ENCODE measurements at places on chromosomes 5 and 9.
A peak's percentile ranks its signal among the peaks of the same experiment; 100 is the strongest.

- no peak for DNase-seq
These were observed 652.3 kb downstream of the BNC2 start for GRCh38 chr9:16217943-16218701.

- DNase-seq = no peak
These were observed 120.6 kb downstream of the FOXD1 start for GRCh38 chr5:73327908-73328455.

- DNase-seq = no peak
These were observed 14.8 kb upstream of the C5orf46 start for GRCh38 chr5:147921136-147921535.

DNA sequence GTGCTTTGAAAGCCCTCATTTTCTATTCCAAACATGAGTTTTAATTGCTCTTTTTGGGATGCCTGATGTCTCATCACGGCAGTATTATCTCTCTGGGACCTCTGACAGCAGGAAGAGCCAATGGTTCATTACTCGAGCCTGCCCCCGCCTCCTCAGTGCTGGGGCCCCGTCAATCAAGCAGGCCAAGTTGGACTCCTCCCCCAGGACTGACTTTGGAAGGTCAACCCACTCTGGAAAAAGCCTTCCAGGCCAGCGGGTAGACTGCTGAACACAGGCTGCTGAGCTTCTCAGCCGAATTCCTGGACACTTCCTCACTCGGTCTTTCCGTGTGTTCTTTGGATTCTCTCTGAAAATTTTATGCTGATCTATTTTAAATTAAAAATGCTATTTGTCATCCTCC is 9.5 kb upstream of the BARHL1 start:
- no peak for DNase-seq

- no peak for DNase-seq
These were observed 42.3 kb downstream of the MARCHF3 start for GRCh38 chr5:126988021-126988569.

DNA sequence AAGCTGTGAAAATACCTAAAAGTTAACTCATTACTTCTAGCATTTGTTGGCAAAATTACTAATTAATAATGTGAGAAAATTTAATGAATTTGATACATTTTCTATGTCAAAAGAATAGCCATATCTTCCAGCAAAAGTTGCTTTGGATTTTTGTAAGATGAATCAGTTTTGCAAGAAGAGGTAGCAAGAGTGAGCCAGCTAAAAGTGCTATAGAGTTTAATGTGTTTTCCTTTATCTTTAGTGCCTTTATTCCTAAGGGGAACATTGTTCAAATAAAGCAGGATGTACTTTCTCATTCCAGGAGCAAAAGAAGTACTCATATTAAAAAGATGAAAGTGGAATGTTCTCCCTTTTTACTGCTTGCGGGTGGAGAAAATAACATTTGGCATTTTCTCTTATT is 622.2 kb downstream of the ANXA1 start:
- DNase-seq = no peak

DNA sequence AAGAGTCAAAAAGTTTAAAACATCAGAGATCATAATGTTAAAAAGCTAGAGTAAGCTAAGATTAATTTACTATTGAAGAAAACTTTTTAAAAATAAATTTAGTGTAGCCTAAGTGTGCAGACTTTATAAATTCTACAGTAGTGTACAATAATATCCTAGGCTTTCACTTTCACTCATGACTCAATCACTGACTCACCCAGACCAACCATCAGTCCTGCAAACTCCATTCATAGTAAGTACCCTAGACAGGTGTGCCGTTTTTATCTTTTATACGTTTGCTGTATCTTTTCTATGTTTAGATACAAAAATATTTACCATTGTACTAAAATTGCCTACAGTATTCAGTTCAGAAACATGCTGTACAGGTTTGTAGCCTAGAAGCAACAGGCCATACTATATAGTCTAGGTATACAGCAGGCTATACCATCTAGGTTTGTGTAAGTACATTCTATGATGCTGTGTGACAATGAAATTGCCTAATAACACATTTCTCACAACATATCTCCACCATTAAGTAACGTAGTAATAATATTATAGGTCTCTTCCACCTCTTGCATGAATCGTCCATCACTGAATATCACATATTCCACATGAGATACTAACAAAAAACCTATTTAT is 59.2 kb downstream of the MEGF9 start:
- no peak for DNase-seq

DNA sequence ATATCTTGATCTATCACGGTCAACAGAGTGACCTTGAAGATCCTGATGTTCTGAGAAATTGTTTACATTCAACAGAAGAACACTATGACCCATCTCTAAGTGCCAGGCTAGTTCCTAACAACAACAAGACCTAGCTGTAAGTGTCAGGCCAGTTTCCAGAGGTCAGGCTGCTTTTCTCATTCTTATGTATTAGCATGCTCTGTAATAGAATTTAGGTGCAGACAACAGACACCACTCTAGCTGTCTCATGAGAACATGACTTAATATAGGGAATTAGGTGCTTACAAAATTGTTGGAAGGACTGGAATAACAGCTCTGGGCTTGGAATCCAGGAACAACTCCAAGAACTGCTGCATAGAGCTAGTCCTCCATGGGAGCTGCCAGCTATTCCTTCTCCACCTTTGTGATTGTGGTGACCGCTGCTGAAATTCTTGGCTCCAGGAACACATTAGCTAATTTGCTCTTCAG is 138.7 kb downstream of the SNX18 start:
- DNase-seq = no peak

DNA sequence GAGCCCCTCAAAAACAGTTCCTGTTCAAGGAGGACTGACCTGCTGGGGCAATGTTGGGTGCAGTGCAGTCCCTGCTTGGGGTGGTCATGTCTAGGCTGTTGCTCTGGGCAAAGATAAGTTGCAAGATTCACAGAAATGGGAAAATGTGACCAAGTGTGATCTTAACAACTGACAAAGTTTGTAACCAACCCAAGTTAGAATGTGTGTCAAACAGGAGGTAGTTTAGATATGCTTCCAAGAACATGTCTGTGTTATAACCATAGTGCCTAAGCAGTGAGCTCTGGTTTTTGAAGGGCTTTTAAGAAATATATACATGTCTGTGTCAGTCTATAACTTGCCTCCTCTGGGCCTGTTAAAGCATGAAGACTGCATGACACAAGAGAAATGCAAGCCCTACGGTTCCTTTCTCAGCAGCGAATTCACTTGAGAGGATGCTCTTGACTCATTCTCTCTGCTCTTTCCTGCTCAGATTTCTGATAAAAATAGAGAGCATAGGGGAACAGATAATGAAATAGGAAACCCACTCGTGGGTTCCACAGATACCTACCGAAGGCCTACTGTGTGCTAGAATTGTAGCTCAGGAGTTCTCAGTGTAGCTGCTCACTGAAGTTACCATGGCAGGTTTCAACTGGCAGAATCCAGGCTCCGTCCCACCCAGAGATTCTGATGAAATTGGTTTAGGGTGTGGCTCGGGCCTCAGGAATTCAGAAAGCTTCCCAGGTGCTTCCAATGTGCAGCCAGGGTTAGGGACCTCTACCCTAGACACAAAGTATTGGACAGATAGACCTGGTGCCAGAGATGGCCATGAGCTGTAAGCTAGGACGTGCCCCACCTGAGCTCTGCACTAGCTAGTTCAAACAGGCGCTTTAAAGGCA is 52.4 kb downstream of the ARHGEF37 start:
- no peak for DNase-seq

- no peak for DNase-seq
These were observed 38.1 kb upstream of the EQTN start for GRCh38 chr9:27335075-27335474.

- DNase-seq = no peak
These were observed 21.0 kb downstream of the SKIC3 start for GRCh38 chr5:95533761-95534160.

DNA sequence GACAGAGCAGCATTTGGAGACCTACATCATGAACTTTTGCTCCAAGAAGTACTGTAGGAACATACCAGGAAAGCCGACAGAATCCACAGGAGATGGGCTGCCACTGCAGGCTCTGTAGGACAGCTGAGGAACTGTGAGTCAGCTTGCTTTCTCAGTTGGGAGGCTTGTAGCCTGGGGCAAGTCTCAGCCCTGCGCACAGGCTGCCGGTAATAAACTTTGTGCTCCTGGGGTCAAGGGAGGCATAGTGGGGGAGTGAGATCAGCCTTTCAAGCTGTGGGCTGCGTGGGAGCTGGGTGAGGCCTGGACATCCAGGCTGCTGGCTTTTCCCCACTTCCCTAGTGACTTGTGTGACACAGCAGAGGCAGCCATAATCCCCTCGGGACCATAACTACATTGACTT is 718.0 kb upstream of the CDH10 start:
- no peak for DNase-seq

- no peak for DNase-seq
These were observed 101.9 kb upstream of the S1PR3 start for GRCh38 chr9:88889386-88889785.

- no peak for DNase-seq
These were observed 6.5 kb downstream of the GHR start for GRCh38 chr5:42429694-42430093.

GRCh38 chr9:127503947-127504886 is 52.9 kb downstream of the LRSAM1 start:
- peak; percentile 84 for DNase-seq

DNA sequence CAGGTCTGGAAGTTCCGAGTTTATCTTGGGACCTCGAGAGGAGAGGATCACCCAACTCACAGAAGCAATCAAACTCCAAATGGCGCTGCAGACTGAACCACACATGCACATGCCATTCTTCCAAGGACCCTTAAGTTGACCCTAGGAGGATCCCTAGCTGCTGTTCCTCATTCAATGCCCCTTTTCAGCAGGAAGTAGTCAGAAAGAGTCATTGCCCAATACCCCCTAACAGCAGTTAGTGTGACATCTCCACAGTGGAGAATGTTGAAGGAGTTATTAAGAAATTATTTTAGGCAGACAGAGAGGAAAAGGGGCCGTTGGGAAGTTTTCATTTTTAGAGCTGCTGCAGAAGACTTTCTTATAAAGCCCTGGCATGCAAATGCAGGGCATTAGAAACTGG is 229.9 kb upstream of the DAB2 start:
- no peak for DNase-seq

GRCh38 chr9:4741365-4742089 is 525 bp upstream of the AK3 start:
- DNase-seq = no peak

GRCh38 chr5:144183254-144183889 is 12.7 kb downstream of the KCTD16 start:
- DNase-seq = no peak

DNA sequence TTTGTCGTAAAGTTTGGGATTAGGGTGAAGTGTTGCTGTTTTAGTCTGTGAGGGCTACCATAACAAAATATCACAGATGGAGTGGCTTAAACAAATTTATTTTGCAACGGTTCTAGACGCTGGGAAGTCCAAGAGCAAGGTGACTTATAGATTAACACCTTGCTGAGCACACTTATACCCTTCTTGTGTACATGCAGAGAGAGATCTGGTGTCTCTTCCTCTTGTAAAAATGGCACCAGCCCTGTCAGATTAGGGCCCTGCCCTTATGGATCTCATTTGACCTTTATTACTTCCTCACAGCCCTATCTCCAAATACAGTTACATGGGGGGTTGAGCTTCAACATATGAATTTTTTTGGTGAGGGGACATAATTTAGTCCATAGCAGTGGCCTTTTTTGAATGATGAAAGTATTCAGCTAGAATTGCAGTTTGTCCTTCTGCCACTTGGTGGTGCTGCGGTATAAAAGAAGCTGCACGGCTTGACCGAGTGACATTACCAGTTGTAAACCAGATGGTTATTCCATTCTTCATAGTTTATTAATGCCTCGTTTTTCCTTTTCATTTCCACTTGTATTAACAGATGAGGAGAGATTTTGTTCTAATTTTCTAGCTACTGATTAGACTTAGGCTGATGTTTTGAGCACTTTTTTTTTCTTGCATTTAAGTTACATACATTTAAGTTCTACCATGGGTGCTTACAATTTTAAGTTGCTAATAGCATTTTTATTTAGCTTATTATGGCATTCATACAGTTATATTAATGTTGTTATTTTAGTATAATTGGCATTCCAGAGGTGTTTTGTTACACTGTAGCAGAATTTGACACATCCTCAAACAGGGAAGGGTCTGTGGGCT is 19.4 kb downstream of the DCP2 start:
- peak; percentile 81 for DNase-seq

DNA sequence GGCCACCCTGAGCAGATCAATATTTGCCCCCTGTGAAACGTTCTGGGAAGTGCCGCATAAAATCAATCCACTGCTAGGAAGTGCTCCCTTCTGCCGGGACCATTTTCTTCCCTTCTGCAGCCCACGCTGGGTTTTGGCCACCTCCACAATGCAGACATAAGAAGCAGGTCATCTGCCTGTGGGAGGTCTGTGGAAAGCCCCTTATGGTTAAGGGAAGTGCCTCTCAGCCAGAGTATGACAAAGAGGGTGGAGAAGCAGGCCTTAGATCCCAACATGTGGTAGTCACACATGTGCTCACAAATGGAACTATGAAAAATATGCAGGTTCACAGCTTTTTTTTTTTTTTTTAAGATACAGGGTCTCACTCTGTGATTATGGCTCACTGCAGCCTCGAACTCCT is 82.8 kb downstream of the SLC1A3 start:
- no peak for DNase-seq

GRCh38 chr5:10854506-10855277 is 93.7 kb upstream of the DAP start:
- peak; percentile 38 for DNase-seq

- no peak for DNase-seq
These were observed 1714.1 kb downstream of the EFNA5 start for GRCh38 chr5:105956456-105957196.

DNA sequence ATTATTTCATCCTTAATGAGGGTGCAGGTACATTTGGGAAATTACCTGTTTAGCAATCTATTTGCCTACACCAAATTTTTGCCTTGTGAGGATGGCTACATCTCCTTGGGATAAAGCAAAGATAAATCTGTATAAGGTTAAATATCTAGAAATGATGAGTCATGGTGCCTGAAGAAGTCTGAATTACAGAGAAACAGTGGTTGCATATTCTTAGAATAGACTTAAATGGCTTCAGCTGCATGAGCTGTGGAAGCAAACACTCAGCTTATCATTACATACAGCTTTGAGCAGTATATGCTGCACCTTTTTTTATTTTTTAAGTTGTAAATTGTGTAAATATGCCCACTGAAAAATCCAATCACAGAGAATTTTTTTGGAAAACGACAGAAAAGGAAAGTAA is 153.5 kb downstream of the RAPGEF6 start:
- no peak for DNase-seq

DNA sequence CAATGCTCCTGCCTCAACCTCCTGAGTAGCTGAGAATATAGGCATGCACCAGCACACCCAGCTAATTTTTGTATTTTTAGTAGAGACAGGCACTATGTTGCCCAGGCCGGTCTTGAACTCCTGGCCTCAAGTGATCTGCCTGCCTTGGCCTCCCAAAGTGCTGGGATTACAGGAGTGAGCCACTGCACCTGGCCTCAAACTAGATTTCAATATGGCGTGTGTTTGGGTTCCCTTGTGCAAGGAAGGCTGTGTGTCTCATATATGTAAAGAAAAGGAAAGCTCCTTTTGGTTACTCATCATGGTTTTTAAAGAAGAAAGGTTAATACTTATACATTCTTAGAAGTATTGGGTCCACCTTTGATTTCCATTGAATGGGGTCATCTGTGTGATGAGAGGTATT is 70.7 kb downstream of the ANKRD33B start:
- no peak for DNase-seq

Measured in nephron progenitor cell (in vitro differentiated cells).